ENCODE measurements at places on chromosomes 11 and 22.

GRCh38 chr11:89235083-89235482 is 57.4 kb downstream of the TYR start:
- DNase-seq, result no peak

- DNase-seq, result peak; percentile 55
Measured at GRCh38 chr11:123061403-123062157, at the start of gene HSPA8. Gene HSPA8, minus strand, starts transcription at chr11:123062136. Its CDS starts 812 bp downstream, at chr11:123061324.

DNA sequence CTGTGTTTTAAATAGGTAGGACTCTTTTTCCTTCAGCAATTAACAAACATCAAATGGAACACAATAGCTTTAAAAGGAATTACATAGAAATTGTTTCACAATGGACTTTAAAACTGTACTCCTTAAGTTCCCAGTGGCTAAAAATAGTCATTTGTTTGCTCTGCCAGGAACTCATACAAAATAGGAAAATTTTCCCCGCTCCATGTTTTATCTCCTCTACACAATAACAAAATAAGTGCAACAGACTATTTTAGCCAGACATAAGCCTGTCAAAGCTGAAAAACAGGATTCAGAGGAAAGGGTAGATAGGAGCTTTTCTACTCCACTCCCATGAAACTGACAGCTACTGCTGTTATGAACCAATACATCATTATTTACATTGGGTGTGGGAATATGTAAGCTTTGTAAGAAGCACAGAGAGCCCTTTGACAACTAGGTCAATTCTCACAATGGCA is 90.1 kb downstream of the STK33 start:
- DNase-seq, result no peak

GRCh38 chr11:96293598-96294021 is 49.4 kb downstream of the MAML2 start:
- DNase-seq, result peak; percentile 30

DNA sequence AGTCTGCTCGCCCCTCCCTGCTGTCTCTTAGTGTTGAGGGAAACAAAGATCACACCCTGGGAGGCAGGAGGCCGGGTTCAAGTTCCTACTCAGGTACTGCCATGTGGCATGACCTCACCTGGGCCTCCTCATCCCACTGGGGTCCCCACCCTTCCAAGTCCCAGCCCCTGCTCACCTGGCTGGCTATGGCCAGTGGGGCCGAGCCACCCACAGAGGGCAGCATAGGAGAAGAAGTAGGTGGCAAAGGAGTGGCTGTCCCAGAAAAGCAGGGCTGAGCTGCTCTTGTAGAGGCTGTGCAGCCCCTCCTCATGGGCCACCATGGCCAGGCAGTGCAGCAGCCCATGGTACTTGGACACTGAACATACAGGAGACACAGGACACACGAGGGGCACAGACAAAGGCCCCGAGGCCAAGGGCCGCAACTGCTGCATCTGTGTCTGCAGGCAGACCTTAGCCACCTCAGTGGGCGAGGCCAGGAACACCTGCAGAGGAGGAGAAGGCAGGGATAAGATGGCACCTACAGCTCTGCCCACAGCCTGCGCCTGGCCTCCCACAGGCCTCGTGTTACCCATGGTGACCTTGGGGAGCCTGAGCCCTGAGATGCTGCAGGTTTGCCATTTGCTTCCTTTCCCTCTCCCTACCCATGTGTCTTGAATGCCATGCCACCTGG is 50.6 kb upstream of the MPEG1 start:
- no peak for DNase-seq

DNA sequence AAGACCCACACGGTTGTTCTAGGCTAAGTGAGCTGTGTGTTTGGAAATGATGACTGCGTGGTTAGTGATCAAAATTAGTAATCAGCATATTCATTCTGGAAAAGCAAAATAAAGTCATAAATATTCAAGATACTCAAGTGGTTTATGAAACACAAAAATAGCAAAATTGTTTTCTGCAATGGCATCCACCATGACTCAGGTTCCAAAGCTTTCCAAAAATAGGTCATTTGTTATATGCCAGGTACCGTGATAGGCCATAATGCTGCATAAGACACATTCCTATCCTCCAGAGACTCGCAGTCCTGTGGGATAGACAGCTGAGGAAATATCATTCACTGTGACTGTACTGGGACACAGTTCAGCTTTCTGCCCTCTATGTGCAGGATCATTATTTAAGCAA is 2.4 kb upstream of the ATL3 start:
- peak; percentile 77 for DNase-seq

GRCh38 chr22:43883012-43883661 is 8.7 kb downstream of the PNPLA5 start:
- peak; percentile 68 for DNase-seq
